CD4-positive, alpha-beta T cell treated with Interleukin-1 beta for 1 hour (primary cell): ENCODE measurements at places on chromosomes 3 and 15.

DNA sequence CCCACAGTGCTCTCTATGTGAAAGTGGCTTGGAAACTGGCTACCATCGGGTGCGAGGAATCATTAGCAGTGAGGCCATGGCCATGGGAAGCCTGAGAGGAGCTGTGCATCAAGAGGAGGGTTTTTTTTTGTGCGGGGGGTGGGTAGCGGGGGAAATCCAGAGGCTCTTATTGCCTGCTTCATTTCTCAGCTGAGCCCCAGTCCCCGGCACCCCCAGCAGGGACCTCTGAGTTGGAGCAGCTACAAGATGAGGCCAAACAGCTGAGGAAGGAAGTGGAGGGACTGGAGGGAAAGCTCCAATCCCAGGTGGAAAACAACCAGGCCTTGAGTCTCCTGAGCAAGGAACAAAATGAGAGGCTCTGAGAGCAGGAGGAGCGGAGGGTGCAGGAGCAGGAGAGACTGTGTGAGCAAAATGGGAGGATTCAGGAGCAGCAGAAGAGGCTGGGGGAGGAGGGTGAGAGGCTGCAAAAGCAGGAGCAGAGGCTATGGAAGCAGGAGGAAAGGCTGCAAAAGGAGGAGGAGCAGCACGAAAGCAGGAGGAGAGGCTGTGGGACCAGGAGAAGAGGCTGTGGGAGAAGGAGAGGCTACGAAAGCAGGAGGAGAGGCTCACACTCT is 76.7 kb downstream of the ADAMTS7 start:
- no peak for DNase-seq

DNA sequence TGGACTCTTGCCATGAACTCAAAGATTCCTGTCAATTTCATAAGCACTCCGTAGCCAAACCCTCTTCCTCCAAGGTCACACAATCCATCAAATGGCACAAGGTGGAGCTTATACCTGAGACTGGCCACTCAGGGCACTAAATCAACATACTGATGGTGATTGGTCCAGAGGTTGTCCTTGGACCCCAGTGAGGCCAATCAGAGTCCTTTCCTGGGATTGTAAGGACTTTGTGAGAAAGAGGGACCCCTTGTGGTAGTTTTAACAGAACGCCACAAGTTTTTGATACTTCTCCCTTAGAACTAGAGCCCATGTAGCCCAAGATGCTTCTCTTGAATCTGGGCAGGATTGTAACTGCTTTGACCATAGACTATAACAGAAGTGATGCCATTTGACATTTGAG is 44.4 kb upstream of the LARS2 start:
- DNase-seq: peak; percentile 5

DNA sequence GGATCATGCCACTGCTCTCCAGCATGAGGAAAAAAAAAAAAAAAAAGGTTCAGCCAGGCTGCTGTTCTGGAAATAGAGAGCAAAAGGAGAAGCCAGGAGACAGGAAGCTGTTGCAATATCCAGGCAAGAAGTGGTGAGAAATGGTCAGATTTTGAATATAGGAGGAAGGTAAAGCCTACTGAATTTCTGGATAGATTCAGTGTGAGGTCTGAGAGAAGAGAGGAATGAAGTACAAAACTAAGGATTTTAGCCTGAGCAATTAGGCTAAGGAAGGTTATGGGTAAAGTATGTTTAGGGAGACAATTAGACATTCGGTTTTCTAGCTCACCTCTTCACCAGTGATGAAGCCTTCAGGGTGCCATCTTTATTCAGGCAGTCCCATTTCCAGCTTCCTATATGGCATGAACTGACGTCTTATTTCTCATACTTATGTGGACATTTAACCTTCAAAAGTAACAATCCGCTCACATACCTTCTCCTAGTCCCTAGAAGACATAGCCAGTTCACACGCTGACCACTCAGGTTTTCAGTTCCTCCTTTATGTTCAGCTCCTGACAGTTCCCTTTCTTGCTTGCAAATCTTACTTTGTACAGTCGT is 57.2 kb downstream of the KIF9 start:
- no peak for DNase-seq

- no peak for DNase-seq
Measured at GRCh38 chr3:106508331-106508893, 639.6 kb upstream of the CBLB start.

DNA sequence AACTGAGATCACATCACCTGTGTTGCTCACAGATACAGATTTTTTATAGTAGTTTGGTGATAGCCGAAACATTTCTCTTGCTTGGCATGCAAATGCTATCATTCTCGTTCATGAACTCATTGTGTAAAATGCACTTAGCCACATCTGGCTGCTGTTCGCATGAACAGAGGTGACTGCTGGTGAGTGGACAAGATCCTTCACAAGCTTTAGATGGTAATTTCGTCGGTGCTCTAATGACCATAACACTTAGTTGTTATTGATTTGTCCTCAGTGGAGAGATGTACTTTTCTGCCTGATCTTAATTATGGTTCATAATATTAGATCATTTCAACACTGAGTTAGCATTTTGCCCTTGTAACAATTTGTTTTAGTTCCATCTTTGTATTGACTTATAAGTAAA is 13.8 kb downstream of the LRRN1 start:
- no peak for DNase-seq

DNA sequence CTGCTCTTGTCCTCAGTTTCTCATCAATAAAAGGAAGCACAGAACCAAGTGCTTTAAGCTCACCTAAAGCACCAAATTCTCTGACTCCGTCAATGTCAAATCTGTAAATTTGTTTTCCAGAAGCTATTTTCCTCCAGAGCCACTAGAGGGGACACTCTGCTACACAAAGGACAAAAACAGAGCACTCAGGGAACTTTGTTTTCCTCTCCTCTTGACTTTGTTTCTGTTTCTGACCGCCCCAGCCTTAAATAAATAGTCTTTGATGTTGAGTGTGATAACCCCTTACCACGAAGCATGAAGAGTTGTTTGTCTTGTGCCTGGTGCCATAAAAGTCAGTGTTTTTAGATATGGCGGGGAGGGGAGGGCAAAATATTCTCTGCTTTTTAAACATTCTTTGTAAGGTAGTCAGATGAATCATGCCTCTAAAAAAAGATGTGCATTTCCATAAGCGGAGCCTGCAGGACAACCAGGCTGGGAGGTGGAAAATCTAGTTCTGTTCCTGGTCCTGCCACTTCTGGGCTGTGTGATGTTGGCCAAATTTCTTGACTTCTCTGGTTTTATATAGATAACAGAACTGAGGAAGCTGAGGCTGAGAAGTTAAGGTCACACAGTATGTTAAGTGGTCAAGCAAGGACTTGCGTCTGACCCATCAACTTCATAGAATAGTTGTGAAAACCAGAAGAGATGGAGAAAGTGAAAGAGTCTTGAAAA is 7.3 kb upstream of the ZBTB38 start:
- peak; percentile 61 for DNase-seq

- no peak for DNase-seq
Measured at GRCh38 chr3:15896500-15896899, 98.7 kb upstream of the ANKRD28 start.

DNA sequence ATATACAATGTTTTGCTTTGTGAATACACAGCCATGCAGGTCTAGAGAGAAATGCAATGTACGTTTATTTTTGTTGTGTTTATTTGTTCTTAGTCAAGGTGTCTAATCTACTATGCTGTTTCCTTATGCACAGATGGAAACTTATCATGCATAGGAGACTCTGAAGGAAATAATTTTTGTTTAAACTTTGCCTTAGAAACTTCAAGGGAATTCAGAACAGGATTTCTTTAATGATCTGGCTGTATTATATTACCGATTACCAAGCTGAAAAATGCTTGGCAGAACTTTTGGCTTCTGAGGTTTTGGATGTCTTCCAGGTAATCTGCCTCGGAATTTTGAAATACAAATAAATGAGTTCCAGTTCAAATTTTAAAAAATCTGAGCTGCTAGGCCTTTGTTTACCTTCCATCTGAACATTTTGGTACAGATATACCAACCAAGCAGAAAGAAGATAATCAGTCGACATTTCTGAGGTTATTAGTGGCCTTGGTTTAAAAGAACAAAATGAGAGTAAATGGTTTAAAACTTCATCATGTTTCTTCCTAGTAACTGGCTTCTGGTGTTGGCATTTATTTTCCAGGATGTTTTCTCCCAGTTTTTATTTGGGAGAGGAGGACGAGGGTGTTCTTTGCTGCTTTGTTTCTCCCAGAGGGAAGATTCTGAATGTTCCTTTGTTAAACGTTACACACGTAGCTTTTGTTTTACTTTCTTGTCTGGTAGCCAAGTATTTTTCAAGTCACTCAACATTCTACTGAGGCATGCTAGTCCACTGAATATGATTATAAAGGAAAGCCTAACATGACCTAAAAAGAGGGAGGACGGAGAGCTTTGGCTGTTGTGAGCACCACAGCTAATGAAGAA is 421.8 kb upstream of the TBL1XR1 start:
- DNase-seq: no peak

DNA sequence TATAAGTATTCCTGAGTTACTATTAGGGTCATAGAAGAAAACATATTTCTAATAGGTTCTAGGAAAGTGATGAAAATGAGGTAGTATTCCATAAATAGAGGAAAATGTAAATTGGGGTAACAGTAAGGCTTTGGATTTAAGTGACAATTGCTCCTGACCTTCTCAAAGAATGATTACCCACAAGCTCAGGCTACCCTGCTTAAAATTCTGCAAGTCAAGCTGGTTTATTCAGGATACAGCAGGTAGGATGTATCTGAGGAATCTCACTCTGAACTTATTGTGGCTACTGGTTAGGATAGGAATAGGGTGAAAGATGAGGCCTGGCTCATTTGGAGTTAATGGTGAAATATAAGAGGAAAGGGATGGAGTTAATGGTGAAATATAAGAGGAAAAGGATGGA is 67.7 kb downstream of the CD200R1L start:
- DNase-seq: no peak

GRCh38 chr3:175255698-175256097 is 396.6 kb downstream of the NAALADL2 start:
- no peak for DNase-seq

GRCh38 chr3:171212648-171213047 is 186.1 kb upstream of the SLC2A2 start:
- no peak for DNase-seq

DNA sequence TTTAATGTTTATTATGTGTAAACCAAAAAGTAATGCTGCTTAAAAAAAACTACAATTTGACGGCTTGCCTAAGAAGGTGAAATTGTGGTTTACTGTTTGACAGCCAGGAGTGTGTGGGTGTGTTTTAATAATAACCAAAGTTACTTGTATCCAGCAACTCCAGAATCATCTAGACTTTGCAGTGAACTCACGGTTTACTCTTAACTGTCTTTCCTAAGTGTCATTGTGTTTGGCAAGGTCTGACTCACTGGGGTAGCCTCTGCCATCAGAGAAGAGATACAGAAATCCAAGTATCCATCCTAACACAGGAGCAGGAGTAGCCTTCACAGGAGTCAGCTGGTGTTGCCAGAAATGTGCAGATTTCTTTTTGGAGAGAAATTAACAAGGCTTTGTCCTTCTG is 151.1 kb downstream of the CTNNB1 start:
- no peak for DNase-seq

DNA sequence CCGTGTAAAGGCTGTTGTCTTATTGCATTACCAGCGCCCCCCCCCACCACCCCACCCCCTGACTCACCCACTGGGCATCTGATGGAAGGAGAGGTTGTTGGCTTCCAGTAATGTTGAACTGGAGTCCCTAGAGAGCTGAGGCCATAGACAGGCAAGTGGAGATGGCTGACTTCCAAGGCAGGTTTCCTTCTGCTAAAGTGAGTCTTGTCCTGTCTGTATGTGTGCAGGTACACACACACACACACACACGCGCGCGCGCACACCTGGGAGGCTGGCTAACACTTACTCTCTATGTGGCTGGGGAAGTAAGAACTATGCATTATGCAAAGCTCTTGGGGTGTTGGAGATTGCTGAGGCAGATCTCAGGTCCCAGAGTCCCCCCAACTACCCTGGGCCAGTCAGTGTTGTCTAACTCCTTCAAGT is 1.6 kb upstream of the KY start:
- no peak for DNase-seq

- no peak for DNase-seq
Measured at GRCh38 chr15:91780387-91780786, 73.1 kb upstream of the SLCO3A1 start.

- DNase-seq: no peak
Measured at GRCh38 chr3:77800893-77801292, 761.0 kb downstream of the ROBO2 start.
